Stimulated activated CD8-positive, alpha-beta memory T cell treated with anti-CD3 and anti-CD28 coated beads, Interleukin-7, amount 100 ng/mL, for 1 hour (primary cell): ENCODE measurements at places on chromosomes 5 and 9.

- no peak for DNase-seq
Observed at GRCh38 chr5:159887050-159887449, 29.2 kb upstream of the ADRA1B start.

DNA sequence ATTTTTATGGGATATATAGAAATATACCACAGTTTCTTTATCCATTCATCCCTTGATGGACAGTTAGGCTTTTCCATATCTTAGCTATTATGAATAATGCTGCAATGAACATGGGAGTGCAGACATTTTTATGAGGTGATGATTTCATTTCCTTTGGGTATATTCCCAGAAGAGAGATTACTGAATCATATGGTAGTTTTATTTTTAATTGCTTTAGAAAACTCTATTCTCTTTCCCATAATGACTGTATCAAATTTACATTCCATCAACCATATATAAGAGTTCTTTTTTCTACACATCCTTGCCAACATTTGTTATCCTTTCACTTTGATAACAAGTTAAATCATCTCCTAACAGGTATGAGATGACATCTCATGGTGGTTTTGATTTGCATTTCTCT lies 821.6 kb downstream of the TLE1 start:
- no peak for DNase-seq

- DNase-seq: no peak
Observed at GRCh38 chr5:127505905-127506304, 11.5 kb upstream of the PRRC1 start.

DNA sequence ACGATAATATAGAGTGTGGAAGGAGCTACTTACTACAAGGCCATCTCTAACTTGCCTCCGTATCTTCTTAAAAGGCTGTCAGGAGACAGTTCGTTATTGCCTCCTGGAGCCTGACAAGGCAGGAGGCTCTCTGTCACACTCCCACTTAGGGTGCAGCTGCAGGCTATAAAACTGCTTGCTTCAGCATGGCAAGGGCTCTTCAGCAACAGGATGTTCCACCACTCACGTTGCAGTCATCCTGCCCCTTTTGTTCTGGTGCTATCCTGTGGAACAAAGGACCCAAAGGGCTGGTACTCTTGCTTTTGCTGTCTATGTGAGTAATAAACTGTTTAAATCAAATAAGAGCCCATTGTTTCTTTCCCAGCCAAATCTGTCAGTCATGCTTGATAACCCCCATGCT lies 508.9 kb downstream of the NTRK2 start:
- DNase-seq: no peak
